ENCODE measurements at places on chromosomes 4 and X.

DNA sequence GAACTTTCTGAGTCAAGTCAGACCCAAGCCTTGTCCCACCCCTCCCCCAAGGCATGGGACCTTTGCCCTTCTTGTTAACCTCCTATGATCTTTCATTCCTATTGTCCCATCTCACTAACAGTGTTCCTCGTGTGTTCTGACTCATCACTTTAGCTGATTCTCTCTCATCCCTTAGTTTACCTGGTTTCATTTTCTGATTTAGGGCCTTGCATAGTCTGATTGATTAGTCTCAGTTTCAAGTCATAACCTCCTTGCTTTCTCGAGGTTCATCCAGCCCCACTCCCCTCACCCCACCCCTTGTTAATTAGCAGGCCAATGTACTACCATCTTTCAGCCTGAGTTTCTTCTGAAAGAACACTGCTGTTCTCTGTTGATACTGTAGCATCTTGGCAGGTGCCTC is 517.4 kb downstream of the RPA4 start:
- DNase-seq, result no peak

DNA sequence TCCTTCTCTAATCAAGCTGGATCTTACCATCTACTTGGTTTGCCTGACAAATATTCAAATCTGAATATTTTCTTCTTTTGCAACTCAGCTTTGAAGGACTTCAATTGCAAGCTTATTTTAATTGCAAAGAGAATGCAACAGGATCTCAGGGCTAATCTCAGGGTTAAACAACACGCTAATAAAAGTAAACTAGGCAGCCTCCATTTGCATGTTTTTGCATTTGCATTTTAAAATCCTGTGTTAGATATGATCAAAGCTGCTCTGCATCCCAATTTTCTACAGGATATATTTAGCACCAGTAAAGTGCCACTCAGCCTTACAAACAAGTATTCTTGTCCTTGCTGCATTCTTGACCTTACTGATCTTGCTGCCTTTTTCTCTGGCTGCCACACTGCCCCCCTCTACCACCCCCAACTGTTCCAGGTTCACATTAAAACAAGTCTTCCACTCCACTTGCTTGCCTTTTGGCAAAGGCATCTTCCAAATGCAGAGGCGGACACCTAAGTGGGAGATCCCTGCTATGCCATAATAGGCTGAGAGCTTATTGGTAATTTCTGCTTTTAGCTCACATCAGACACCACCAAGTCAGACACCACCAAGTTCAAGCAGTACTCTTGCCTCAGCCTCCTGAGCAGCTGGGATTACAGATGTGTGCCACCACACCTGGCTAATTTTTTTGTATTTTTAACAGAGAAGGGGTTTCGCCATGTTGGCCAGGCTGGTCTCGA is 48.1 kb downstream of the GPRIN3 start:
- DNase-seq, result no peak

- DNase-seq, result no peak
Measured at GRCh38 chr4:46874811-46875210, 34.2 kb downstream of the COX7B2 start.

- no peak for DNase-seq
Measured at GRCh38 chrX:53452812-53453211, 18.6 kb upstream of the HSD17B10 start.

- no peak for DNase-seq
Measured at GRCh38 chr4:60808726-60809485, 391.2 kb upstream of the ADGRL3 start.

DNA sequence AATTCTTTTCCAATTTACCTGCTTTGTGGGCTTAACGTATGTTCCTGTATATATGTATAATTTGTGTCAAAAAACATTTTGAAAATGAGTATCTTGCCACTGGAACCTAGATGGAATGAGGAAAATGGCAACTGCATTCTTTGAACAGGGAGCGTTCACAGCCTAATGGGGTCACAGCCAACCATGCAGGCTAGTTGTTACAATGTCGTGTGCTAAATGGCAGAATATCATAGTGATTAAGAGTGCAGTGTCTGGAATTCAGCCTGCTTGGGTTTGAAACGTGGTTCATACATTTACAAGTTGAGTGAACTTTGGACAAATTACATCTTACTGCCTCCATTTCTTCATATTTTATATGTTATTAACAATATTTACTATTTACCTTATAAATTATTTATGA is 70.8 kb downstream of the PCDH7 start:
- DNase-seq, result no peak

GRCh38 chr4:105933083-105933482 is 37.8 kb downstream of the NPNT start:
- DNase-seq, result no peak

- DNase-seq, result no peak
Measured at GRCh38 chrX:68833855-68834331, 5.1 kb downstream of the EFNB1 start.

DNA sequence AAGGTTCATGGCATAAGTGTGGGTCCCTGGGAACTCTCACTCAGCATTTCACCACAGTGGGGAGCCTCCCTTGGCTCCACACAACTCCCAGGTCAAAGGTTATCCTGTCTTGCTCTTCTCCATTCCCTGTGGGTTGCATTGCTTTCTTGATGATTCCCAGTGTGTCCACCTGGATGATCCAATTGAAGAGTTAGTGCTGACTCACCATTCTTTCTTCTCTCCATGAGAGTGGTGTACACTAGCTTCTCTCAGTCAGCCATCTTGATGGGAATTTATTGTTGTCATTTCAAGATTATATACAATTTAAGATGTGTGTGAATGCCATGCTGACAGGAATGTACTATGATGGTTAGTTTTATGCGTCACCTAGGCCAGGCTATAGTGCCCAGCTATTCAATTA is 25.6 kb upstream of the C4orf17 start:
- DNase-seq, result no peak

GRCh38 chrX:45696736-45697135 is 496.1 kb upstream of the DIPK2B start:
- no peak for DNase-seq

GRCh38 chr4:159540038-159540437 is 437.2 kb downstream of the RAPGEF2 start:
- no peak for DNase-seq

DNA sequence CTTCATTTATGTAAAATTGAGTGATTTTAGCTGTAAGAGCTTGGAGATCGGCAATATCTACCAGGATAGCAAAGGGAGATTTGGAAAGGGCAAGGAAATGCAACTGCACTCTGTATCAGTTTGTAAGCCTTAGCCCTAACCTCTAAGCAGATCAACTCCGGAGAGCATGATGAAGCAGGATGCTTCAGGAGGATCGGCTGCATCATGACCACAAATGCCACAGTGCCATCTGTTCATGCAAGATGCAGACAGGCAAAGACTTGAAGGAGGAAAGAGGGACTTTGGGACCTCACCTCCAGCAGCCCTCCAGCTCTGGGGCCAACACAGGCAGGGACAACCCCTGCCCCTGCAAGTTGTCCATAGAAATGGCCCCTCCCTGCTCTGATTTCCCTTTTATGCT is 377.6 kb upstream of the GATB start:
- DNase-seq, result peak; percentile 29

DNA sequence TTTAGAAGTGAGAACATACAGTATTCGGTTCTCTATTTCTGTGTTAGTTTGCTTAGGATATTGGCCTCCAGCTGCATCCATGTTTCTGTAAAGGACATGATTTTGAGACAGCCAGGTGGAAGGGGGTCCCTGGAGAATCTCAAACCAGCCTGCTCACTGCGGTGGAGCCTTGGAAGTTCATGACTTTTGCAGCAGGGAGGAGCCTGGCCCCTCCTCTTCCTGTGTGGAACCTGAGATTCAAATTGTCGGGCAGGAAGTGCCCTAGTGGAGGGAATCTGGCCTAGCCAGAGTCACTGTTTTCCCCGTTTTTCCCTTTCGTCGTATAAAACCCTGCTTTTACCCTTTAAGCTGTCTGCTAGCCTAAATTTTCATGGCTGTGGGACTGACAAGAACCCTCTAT is 762.6 kb downstream of the PCDH18 start:
- no peak for DNase-seq

DNA sequence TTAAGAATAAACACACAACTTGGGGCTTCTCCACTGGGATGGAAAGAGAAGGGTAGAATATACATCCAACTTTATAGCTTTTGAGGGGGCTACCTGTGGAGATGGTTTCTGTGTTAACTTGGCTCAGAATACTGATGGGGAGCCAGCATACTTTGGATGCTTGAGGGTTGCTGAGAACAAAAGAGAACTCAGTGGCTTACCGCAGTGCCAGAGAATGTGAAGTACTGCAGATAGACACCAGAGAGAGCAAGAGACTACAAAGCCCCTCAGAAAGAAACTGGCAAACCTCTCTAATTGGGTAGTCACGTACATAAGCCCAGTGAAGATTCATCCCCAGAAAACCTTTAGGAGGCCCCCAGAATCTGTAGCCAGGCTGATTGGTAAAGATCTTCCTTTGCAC is 214.4 kb downstream of the DCHS2 start:
- no peak for DNase-seq

DNA sequence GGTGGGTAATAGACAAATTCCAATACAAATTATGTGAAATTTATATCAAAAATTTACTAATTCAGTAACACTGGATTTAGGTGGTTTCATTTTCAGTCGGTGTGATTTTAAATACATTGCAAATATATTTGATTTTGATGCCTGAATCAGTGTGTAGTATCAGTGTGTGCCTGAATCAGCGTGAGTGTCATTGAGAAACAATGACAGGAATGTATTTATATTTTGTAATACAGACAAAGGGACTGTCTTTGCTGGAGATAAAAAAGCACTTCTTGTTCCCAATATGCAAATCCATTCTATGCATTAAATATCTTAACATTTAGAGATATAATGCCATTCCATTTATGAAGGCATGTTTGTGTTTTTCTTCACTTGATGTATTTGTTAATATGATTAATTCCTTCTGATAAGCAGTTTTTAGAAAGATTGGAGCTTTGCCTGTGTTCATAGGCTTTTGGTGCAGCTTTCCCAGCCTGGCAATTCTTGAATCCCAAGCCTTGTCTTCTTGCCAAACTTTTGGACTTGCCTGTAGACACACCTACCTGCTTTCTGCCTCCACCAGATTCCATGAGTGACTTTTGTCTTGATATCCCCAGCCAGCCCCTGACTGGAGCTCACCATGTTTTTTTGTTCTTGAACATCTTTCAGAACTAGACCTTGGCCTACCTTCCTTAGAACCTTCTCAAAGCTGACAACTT is 243.8 kb downstream of the ADGRL3 start:
- DNase-seq, result no peak

DNA sequence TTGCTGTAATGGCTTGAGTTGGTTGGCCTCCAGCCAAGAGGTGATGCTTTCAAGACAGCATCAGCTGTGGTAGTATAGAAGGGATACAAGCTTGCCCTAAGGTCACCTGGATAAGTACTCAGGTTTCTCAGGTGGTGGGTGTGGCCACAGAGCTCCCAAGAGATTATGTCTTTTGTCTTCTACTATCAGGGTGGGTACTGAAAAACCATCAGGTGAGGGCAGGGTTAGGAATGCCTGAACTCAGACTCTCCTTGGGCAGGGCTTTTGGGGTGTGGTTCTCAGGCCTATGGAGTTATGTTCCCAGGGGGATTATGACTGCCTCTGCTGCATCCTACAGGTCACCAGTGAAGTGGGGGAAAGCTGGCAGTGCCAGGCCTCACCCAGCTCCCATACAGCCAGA is 654.6 kb upstream of the GALNT7 start:
- DNase-seq, result no peak

DNA sequence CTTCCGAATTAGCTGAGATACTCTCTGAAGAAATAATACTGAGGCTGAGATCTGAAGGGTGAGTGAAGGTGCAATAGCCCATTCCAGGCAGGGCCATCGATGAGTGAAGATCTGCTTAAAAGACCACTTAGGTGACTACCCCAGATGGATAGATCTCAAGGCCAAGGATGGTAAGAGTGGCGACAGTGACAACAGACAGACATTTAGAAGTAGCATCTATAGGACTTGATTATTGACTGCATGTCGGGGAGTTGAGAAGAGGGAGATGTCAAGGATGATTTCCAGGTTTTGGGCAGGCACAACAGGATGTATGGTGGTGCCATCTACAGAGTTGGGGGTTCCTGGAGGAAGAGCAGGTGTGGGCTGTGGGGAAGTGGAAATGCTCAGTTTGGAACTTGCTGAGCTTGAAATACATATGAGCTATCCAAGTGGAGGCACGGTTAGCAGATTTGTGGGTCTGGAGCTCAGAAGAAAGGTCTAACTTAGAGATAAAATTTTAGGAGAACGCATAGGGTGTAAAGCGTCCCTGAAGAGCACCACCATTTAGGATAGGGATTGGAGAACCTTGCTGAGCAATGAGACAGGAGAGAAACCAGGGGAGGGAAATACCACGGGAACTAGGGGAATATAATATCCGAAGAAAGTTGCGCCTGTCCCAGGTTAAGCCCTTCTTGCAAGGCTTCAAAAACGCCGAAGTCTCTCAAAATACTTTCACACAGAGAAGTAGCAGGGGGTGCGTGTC is 688 bp downstream of the UFSP2 start:
- peak; percentile 22 for DNase-seq

Data from CD4-positive, alpha-beta T cell treated with Interleukin-12 subunit alpha and Interleukin-12 subunit beta, for 1 hour (primary cell).